ENCODE measurements at places on chromosomes 6 and 20. TPM values are rescaled to one million over a fixed set of nuclear protein-coding genes. Genes with fewer than 3 reads are reported as not detected.

DNA sequence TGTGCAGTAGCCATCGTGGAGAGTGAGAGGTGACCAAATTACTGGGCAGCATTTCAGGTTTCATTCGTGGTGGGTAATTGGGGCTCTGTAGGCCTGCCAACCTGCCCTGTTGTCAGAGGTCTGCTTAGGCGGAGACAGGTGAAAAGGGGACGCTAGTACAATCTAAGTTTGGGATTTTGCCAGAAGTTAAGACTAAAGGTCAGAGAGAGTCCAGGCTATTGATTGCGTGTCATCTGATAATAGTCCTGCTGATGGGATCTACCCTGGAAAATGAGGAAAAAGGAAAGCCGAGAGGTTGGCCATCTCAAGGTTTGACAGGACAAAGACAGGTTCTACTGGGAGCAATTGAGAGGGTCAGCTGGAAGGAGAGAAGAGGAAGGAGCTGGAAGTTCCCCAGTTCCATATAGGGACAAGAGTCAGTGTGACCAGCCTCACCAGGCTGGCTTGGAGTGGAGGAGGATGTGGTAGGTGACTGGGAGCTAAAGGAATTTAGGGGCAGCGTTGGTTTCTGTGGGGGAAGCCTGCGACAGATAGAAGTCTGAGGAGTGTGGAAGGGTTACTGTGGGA lies 10.9 kb downstream of the ARFGEF2 start:
- DNase-seq = no peak

DNA sequence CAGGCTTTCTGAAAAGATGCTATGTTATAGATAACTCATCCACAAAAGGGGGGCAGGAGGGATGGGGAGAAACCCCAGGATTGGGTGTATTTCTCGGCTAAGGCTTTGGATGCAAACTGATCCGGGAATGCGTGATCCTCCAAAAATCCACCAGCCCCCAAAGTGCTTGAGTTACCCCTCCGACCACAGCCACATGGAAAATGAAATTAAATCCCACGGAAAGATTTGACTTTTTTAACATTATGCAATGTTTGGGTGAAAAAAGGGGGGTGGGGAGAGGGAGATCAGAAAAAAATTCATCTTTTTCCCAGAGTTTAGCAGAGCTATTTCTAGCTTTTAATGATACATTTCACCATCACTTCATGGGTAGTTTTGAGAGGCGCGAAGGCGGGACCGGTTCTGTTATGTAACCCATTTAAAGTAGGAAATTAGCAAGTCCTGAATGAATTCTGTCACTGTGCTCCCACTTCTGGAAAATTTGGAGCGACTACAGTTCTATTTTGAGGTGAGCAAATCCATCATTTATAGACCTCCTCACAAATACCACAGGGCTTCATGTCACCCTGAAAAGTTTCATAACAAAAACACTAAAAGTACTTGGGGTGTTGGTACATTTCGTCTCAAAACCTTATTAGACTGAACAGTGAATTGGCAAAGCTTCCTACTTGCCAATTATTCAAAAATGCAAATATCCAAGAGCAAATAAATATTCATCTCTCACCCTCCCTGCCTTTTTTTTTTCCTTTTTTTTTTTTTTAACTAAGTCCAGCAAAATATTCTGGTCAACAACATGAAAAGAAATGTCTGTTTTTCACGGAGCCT lies 51.9 kb upstream of the NFATC2 start:
- DNase-seq = no peak

Gene TDRD6
- 0.05 TPM for total RNA-seq

DNA sequence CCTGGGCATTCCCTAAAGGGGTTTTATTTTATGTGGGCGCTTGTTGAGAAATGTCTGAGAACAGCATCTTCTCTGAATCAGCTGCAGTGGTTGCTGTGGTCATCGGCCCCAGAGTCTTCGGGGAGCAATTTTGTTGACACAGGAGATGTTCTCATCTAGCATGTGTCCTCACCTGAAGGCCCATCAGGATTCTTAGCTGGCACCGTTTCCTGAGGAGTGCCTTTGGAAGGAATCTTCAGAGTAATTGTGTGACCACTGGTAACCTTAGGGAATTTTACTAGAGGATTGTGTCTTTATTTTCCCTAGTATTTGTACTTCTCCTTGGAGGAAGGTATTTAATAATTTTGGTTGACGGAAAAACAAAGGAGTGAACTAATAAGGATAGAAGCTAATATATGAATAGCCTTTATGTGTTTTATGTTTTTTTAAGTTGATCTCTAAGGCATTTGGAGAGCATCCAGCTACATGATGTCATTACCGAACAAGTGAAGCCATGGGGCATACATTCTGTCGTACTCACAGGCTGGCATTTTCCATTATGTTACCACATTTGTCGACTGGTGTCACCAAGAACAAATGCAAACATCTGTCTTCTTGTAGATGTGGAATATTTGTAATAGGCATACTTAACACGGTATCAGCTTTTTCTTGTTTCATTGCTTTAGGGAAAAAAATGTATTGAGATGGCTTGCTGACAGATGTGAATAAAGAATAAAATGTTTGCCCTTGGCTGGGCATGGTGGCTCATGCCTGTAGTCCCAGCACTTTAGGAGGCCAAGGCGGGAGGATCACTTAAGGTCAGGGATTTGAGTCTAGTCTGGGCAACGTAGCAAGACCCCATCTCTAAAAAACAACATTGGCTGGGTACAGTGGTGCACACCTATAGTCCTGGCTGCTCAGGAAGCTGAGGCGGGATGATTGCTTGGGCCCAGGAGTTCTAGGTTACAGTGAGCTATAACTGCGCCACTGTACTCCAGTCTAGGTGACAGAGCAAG lies 41.9 kb downstream of the TULP4 start:
- DNase-seq = peak; percentile 74

GRCh38 chr6:37365791-37366190 lies 12.0 kb downstream of the RNF8 start:
- peak; percentile 71 for DNase-seq

Gene GSTA3
- total RNA-seq = not detected

Gene HINT3
- total RNA-seq = 9.7 TPM

Gene CALHM5
- 6.6 TPM for total RNA-seq

Gene JAG1
- total RNA-seq = 31.7 TPM

Gene C6orf132
- 0.71 TPM for total RNA-seq

Gene BANF2
- not detected for total RNA-seq

Gene AGER
- total RNA-seq = 12.0 TPM

DNA sequence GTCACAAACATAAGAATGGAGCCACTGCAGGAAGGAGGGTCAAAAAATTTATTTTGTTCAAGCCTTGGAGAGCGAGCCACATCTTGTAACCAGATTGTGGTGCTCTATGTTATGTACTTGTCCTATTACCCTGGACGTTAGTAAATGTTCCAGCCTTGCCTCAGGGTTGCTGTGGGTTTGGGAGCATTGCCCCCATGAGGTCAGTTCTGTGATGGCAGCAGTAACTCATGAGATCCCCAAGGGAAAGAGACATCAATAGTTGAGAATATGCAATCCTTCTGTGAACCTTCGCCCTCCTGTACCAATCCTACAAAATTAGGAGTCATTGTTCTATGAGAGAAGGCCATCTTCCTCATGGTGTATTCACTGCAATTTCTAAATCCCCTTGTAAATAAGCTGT lies 16.4 kb upstream of the CFAP206 start:
- peak; percentile 36 for DNase-seq

All from endothelial cell of umbilical vein (primary cell).